Glutamatergic neuron (in vitro differentiated cells): ENCODE measurements at places on chromosomes 7 and 10.
A peak's percentile ranks its signal among the peaks of the same experiment; 100 is the strongest.

- DNase-seq = no peak
These were observed 40.4 kb downstream of the PROSER2 start for GRCh38 chr10:11863353-11864109.

DNA sequence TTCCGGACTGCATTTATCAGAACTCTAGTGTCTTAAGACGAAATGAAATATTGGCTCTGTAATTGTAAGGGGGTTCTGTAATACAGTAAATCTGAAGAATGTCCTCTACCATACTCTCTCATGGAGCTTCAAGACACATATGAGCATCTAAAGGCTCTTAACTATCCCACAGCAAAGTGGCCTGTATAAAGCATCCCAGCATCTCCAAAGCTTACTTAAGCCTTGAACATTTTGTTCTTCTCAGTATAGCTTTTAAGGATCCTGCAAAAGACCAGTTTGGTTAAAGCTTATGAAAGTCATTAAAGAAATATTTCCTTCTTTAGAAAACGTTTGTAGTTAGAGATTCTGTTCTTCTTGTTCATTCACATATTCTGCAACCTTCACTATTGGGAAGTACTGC lies 75.1 kb downstream of the HGF start:
- no peak for DNase-seq

- DNase-seq = no peak
These were observed 52.0 kb upstream of the STEAP1B start for GRCh38 chr7:22551768-22552513.

GRCh38 chr7:50712252-50713122 lies 70.2 kb downstream of the GRB10 start:
- DNase-seq = no peak

GRCh38 chr7:132500727-132501440 lies 75.4 kb downstream of the PLXNA4 start:
- DNase-seq = no peak

- no peak for DNase-seq
These were observed 264.7 kb downstream of the DNAJB6 start for GRCh38 chr7:157601530-157601929.

- no peak for DNase-seq
These were observed 579.1 kb downstream of the CCSER2 start for GRCh38 chr10:84907461-84908009.

DNA sequence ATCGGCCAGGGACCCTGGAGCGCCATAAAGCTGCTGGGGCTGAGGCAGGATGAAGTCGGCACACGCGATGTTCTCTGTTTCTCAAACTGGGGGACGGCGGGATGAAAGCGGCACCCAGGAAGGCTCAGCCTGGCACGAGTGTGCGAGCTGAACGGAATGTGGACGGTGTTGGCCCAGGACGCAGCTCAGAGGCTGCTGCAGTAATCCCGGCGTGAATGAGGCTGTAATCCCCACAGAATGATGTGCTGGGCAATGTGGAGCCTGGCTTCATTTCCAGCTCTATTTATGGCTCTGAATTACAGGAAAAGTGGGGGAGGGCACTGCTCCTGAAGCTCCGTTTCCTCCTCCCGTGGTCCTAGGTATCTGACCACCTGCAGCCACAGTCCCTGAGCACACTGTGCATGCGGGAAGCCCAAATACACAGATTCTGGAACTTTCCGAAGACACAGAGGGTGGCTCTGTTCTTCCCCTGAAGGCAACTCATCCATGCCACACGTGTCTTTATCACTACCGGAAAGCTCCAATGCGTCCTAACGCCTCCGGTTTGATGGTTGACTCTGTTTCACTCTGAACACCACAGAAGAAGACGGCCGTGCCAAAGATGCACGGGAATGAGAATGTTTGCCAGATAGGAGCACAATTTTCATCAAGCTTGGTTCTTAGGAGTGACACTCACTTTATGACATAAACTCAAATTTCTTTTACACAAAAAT lies 37.6 kb downstream of the KLF6 start:
- no peak for DNase-seq

DNA sequence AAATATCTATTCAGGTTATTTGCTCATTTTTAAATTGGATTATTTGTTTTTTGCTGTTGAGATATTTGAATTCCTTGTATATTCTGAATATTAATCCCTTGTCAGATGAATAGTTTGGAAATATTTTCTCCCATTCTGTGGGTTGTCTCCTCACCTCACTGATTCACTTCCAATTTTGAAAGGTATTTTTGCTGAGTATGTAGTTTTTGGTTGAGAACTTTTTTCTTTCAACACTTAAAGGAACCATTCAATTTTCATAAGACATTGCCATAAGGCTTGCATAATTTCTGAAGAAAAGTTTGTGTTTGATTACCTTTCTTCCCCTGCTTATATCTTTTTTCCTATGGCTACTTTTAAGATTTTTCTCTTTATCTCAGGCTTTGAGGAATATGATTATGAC lies 8.9 kb upstream of the SCRN1 start:
- no peak for DNase-seq

GRCh38 chr10:99809931-99810615 lies 27.6 kb downstream of the ABCC2 start:
- no peak for DNase-seq

- no peak for DNase-seq
These were observed 65.7 kb downstream of the ORC5 start for GRCh38 chr7:104142147-104142546.

DNA sequence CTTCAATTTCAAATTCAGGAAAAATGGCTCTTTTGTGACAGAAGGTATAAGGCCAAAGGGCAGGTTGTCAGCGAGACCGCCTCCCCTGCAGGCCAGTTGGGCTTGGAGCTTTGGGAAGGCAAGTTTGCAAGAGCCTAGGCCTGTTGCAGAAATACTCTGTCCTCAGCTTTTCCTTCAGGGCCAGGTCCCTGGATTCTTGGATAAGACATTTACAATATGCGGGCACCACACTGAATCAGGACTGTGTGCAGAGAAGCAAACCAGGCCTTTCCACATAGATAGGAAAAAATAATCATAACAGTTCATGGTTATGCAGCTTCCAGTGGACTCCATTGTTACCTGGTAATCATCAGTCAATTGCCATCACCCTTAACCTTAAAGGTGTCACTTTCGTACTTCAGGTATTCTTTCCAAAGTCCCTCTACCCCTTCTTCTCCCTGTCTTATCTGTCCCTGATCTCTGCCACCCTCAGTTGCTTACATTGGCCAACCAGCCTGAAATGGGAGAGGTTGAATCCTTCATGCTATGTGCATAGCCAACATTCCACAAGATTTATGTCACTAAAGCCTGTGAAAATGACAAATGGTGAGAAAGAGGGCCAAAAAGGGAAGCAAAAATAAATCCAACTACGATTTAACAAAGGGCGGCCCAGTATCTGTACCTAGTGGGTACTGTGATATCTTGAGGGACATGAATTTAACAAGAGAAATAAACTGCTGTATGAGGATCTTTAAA lies 304.5 kb upstream of the NFE2L3 start:
- no peak for DNase-seq

GRCh38 chr10:68223535-68224165 lies 8.3 kb downstream of the ATOH7 start:
- no peak for DNase-seq

GRCh38 chr7:82325416-82325815 lies 118.2 kb downstream of the CACNA2D1 start:
- no peak for DNase-seq

GRCh38 chr7:139641337-139641992 lies 118.0 kb downstream of the CLEC2L start:
- DNase-seq = no peak

DNA sequence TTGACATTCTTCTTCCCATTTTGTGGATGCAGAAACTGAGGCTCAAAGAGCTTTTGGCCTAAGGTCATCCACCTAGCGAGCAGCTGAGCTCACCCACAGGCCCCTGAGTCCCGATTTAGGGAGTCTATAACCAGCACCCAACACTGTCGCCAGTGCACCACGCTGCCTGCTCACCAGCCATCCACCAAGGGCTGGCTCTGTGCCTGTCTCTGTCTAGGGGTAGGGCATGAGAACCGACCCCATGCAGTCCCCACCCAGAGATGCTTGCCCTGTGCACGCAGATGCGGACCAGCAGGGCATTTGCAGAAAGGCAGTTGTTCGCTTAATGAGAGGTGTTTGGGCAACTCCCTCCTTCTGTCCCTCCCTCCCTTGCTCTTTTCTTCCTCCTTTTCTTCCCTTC lies 97.2 kb downstream of the GRK5 start:
- DNase-seq = no peak

DNA sequence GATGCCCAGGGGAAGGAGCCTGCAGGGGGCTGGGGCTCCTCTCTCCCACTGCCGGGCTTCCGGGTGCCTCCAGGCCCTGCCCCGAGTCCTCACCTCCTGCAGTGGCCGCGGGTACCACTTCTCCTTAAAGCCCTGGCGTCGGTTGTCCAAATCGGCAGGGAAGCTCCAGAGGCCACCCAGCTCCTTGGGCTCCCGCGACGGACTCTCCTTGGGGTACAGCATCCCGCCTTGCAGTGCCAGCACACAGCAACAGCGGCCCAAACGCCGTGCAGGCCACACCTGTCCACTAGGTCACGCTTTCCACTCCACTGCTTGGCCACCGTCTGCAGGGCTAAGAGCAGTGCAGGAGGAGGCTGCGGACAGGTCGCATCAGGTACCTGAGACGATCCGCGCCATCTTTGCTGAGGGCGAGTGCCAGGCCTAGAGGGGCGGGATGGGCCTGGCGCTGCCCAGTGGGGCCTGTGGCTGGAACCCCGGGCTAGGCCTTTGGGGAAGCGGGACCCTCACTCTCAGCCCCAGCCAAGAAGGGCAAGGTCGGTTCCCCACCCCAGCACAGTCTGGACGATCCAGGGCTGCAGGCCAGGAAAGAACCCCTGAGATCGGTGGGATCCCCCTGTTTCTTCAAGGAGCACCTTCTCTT lies 47.7 kb upstream of the ZNF479 start:
- no peak for DNase-seq

DNA sequence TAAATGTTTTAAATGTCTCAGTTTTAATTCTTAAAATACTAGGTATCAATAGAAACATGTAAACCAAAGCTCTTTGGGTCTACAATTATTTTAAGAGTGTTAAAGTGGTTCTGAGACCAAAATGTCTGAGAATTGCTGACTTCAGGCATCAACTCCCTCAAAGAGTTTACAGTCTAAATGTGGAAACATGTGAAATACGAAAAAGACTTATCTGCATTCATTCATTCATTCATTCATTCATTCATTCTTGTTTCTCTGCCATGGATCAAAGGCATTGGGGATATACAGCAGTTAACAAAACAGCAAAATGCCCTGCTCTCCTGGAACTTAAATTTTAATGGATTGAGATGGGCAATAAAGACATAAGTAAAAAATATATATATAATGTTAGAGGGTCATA lies 69.8 kb downstream of the BLNK start:
- DNase-seq = no peak

DNA sequence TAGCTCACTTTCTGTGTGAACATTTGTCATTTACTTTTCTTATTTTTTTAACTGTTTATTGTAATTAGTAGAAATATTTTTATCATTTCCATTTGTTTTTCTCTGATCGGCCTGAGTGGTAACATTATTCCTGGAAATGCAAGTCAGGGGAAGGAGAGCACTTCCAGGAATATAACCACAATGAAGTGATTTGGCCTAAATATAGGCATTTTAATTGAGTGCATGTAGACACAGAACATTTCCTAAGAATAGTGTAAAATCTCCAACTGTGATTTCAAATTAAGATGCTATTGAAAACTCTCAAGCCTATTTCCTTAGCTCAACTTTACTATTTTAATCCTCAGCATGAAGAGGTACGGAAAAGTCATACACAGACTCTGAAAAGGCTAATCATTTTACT lies 86.5 kb upstream of the SKAP2 start:
- no peak for DNase-seq

- DNase-seq = no peak
These were observed 61.7 kb upstream of the TES start for GRCh38 chr7:116148626-116149025.

DNA sequence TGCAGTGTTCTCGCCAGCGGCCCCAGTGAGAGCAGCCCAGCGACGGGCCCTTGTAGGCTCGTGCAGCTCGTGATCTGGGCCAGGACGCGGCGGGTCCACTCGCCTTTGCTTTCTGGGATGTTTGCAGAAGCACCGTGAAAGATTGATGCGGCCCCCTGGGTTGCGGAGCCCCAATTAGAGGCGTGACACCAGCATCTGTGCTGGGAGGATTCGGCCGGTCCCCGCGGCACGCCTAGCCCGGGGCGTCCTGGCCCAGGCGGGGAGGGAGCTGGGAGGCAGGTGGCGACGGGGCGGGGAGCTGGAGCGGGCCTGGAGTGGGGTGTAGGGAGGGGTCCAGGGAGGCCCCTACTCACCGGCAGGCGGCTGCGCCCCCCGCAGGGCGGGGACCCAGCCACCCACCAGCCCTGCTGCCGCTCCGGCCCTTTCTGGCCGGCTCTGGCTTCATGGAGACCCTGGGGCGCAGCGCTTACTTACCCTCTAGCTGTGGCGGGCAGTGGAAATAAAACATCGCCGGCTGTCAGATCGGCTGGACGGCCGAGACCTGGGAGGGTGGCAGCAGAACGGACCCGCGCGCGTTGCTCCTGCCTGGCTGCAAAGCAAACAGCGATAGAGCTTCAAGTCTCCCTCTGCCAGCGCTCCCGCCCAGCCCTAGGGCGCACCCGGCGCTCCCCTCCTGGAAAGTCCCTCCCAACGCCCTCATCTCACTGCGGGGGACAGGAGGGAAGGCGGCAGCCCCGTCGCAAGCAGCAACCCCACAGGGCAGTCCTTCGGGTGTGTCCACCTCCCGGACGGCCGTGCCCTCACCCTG lies 752 bp downstream of the DRGX start:
- peak; percentile 74 for DNase-seq

- DNase-seq = no peak
These were observed 5.1 kb downstream of the GNA12 start for GRCh38 chr7:2838873-2839578.

DNA sequence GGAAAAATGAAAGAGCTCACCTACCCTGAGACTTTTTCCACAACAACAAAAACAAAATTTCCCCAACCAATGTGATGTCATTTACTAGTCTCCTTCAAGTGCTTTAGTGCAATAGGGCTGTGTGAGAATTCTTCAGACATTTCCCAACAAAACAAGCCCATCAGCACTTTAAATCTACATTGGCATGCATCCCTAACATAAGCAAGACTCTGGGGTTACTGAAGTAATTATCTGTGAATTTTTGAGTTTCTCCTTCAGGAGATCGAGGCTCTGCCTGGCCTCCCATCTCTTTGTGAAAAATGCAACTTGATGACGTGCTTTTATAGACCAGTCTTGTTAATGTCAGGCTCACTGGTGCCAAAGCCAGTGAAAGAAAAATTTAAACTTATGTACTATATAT lies 255.6 kb downstream of the GFRA1 start:
- no peak for DNase-seq

GRCh38 chr7:99788554-99788953 lies 4.6 kb upstream of the CYP3A4 start:
- no peak for DNase-seq

DNA sequence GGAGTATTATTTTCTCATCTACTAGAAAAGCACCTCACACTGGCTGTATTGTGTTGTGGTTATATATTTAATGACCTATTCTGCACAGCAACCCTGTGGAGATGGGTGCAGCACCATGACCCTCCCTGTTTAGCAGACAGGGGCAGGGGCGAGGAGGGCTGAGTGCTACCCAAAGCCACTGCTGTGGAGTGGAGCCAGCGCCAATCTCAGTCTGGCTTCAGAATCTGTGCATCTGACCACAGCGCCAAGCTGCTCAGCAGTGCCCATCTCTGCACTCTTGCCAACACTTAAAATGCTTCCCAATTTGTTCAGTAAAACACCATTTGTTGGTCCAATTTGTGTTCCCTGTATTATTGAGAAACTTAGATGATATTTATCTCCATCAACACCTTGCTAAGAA lies 239.1 kb downstream of the ZMYND11 start:
- no peak for DNase-seq

GRCh38 chr10:78892338-78893176 lies 176.2 kb upstream of the ZMIZ1 start:
- no peak for DNase-seq
